ENCODE measurements at places on chromosomes 5 and 9.

DNA sequence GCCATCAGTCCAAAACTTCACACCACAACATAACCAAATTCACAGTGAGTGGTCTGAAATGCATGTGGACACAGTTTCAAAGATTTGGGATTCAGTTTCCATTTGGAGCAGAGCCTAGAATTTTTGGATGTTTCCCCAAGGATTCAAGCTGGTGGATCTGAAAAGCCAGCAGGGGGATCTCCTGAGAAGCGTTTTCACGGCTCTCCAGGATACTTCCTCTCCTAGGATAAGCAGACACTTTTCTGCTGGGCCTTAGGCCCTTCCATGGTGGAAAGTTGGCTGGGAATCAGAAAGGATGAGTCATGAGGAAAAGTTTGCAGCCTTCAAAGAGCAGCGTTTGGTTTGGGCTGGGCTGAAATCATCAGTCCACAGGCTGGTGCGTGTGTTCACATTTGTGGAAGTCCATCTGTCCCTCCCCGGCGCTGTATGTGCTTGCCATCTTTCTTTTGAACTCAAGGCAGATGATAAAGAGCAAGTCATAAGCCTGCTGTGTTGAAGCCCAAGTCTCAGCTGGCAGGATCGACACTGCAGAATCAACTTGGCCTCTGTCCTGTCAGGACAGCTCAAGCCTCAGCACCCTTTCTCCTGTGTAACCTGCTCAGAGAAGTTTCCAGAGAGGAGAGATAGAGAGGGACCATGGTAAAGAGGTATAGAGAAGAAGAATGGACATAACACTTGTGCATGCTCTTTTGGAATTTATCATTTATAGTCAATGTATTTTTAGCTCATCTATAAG, 152.6 kb upstream of the MSX2 start:
- DNase-seq, result no peak

GRCh38 chr9:8536845-8537244, 737.3 kb upstream of the DMAC1 start:
- no peak for DNase-seq

- DNase-seq, result no peak
These were observed 2.7 kb downstream of the DAB2 start for GRCh38 chr5:39422036-39422606.

DNA sequence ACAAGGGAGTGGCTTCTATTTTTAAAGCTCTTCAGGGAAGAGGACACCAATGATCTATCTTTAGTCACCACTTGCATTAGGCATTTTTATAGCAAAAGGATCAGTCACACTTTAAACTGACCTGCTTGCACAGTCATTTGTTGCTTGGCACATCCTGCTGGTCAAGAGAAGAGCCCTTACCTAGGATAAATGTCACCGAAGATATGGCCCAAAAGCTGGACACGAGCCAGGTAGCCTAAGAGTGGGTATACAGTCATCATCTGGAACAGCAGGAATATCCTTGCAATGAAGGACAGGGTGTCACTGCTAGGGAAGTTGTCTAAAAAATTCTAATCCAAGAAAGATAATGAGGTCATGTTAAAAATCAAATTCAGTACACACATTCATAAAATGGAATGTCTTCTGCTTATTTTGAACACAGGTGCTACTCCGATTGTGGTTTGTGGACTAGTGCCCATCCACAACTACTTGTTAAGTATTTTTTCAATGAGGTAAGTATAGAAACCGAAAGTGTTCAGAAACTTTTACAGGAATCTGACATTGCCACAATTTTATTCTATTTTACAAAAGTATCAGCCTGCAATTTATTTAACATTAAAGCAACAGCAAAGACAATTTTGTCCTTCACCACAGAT, 78.4 kb downstream of the SLC38A9 start:
- DNase-seq, result no peak

DNA sequence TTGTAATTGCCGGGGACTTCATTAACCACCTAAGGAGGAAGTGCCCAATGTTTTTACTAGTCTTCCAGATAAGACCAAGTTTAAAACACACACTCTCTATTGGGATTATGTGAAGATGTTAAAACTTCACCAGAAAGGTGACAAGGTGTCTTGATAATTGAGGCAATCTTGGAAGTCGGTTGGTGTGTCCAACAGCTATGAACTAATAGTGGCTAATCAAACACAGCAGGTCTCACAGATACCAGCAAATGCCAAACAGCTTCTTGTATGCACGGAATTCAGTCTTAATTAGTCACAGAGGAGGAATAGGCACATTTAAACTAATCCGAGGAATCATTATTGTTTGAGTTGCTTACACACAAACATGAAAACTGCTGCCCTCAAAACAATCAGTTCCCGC, 214.5 kb downstream of the SEC61B start:
- DNase-seq, result no peak

GRCh38 chr9:136209232-136209631, 4.3 kb upstream of the LHX3 start:
- no peak for DNase-seq

GRCh38 chr9:82539856-82540579, 522.9 kb downstream of the RASEF start:
- no peak for DNase-seq

DNA sequence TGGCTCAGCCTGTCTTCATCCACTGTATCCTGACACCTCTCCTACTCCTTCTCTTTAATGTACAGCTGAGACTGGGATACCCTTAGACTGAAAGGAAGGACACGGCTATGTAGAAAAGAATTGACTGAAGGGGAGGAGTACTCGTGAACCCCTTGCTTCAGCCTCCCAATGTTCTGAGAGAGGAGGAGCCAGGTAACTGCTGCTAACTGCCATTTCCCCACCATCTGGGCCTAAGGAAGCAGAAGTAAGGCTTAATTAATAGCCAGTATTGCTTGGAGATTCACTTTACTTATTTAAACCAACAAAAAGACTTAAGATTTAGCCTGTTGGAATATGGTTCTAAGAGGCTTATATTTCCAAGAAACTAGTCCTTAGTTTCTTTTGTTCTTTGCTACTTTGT, 18.8 kb upstream of the RGS3 start:
- DNase-seq, result no peak

DNA sequence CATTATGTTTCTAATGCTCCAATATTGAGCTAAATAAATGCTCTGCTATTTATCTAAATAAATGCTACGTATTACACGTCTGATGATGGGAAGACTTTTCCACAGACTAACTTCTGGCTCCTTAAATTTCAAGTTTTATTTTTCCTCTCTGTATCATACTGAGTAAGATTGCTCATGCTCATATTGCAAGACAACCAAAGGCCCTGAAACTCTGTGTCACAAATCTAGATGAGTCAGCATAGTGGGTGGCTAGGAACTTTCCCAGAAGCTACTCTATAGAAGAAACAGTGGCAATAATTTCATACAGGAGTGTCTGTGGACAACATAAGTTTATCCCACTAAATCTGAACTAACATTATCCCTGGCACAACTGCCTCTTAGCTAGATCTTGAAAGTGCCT, 53.0 kb upstream of the RFX3 start:
- DNase-seq, result no peak

DNA sequence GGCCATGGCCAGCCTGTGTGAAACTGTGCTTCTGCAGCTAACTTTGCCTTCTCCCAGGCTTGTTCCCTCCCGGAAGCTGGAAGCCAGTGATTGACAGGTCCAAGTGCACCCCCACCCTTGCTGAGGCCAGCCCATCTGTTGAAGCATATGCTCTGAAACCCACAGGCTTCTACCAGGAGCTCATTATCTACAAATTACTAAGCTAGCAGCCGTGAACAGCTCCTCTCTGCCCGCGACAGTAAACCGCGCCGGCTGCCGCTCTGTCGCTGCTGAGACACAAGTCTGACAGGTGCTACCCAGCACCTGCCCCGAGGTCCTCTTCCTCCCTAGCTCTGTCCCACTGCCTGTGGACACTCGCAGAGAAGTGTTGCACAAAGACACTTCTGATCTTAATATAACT, 490.9 kb downstream of the GADD45G start:
- no peak for DNase-seq

- DNase-seq, result no peak
These were observed 26.9 kb upstream of the CORO2A start for GRCh38 chr9:98219364-98219716.

Measured in T-helper 17 cell (primary cell).